ENCODE measurements at places on chromosomes 11 and 22.

DNA sequence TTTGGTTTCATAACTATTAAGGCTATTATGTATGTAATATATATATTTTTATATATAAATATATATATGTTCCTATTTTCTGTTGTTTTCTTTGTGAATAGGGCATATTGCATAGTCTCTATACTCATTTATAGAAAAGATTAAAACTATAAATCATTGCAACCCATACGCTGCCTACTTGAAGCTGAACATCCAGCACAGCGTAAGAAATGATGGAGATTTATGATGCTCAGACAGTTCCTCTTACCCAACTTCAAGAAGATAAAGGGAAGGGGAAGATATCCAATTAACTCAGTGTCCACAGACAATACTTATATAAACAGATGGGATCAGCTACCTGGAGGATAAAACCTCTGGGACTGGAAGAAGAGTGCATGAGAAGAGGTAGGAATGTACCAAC lies 791.7 kb downstream of the FAM181B start:
- no peak for DNase-seq

DNA sequence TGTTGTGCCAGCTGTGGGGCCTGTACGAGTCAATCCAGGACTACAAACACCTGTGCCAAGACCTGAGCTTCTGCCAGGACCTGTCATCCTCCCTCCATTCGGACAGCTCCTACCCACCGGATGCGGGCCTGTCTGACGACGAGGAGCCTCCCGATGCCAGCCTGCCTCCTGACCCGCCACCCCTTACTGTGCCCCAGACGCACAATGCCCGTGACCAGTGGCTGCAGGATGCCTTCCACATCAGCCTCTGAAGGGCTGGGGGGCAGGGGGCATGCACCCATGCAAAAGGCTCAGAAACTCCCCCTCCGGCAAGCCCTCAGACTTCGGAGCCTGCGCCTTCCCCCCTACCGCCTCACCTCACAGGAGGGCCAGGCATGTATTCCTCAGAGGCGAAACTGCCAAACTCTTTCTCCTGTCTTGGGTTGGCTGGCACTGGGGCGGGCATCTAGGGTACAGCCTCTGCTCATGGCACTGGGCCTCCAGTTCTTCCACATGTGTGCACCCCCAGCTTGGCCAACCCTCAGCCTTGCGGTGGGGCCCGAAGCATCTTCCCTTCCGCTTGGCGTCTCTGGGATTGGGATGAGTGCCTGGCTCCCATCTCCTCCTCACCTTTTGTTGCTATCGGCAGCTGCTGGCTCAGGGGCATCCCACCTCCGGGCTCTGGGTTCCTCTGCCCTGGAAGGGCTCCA lies 1.2 kb downstream of the FAM89B start:
- no peak for DNase-seq

GRCh38 chr11:78248903-78249302 lies 60.2 kb downstream of the USP35 start:
- no peak for DNase-seq

GRCh38 chr11:48047616-48048015 lies 67.3 kb downstream of the PTPRJ start:
- DNase-seq = no peak

GRCh38 chr11:83540112-83540675 lies 254.0 kb upstream of the CCDC90B start:
- DNase-seq = no peak

DNA sequence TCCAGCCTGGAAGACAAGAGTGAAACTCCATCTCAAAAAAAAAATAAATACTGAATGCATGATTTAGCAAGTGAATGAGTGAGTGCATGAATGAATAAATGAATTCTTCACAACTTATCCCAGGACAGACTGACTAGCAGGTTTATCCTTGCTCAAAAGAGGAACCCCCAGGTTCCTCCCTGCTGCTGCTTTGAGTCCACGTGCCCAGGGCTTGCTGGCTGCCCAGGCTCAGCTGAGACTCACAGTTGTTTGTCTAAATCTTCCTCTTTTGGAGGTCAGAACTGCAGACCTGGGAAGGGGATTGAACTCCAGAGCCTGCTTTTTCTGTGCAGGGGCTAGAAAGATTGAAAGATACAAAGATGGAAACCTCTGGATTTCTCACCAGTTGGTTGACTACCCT lies 117.4 kb upstream of the TMEM45B start:
- no peak for DNase-seq

- peak; percentile 74 for DNase-seq
Measured at GRCh38 chr11:102111011-102111786, 952 bp downstream of the YAP1 start.

- no peak for DNase-seq
Measured at GRCh38 chr22:40314041-40314440, 32.3 kb upstream of the ADSL start.

GRCh38 chr11:78216571-78217287 lies 28.0 kb downstream of the USP35 start:
- no peak for DNase-seq

DNA sequence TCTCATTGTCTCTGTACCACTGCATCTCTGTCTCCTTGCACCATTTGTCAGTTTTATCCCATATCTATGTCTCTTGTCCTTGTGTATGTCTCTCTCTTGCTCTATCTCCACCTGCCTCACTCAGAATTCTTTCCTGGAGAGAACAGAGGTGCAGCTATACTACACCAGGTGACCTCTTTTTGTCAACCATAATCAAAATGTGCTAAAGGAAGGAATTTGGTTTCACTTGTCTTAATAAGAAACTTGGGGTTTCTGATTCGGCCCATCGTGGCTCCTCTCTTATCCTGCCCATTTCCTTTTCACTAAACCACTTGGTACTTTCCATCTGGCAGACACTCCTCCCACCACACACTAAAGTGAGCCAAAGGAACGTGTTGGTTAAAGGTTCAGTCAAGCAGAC lies 2.0 kb upstream of the C11orf42 start:
- no peak for DNase-seq

GRCh38 chr11:70012134-70012733 lies 65.9 kb upstream of the ANO1 start:
- no peak for DNase-seq

DNA sequence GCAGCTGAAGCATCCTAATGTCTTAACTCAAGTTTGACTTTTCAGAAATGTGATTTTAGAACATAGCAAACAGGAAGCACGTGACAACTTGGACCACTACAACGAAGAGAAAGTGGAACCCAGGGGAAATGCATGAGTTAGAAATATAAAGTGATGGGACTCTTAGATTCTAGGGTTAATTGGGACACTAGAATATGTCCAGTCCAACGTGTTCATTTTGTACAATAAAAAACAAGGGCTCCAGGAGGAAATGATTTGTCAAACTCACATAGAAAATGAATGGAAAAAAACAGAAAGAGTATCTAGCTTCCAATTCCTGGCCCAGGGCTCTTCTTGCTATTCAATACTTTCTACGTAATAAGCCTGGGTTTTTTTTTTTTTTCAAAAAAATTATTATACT lies 30.7 kb downstream of the TIMP3 start:
- DNase-seq = no peak

DNA sequence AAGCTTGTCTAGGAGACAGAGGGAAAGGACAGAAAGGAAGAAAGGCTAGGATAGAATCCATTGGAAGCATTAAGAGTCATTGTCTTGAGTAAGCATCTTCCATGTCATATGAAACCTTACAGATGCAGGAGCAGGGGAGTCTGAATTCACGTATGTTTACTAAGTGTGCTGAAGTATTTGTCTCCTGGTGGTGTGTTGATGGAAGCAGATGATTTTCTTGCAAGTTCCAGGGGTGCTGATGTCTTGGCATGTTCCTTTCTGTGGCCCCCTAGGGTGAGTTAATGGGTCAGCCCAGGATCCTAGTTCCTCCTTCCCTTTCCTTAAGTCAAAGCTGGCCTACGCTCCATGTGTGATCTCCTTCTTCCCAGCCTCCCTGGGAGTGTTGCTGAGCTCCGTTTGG lies 110.2 kb downstream of the TEAD1 start:
- DNase-seq = no peak

DNA sequence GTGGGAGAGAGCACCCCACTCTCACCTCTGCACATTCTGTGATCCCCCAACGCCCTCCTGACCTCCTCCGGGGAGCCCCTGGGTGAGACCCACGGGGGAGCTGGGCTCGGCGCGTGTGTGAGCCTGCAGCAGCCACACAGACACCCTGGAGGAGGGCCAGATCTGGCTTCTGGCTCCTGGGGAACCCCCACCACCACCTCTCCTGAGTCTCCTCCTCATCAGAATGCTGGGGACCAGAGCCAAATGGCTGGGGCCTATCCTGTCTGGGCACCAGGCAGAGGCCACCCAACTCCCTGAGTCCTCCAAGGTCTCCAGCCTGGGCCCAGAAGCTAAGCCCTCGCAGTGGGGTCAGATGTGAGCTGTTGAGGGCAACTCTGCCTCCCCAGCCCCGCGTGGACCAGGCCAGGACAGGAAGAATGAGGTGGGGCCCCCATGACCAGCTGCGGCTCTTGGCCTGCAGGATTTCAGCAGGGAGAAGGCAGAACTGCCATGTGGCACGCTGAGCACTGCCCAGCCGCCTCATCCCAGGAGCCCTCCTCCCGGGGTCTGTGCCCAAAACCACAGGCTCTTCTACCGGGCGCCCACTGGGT lies 5.5 kb upstream of the PIM3 start:
- no peak for DNase-seq

Measured in astrocyte of the cerebellum (primary cell).